GM13977 (cell line): ENCODE measurements at places on chromosomes 1 and 21.

GRCh38 chr1:109300650-109301151, 6.1 kb downstream of the MYBPHL start:
- no peak for DNase-seq

GRCh38 chr1:19153169-19153568, 56.9 kb downstream of the UBR4 start:
- DNase-seq, result no peak

- peak; percentile 86 for DNase-seq
These were observed 3.1 kb downstream of the SMIM1 start for GRCh38 chr1:3775490-3776230.

DNA sequence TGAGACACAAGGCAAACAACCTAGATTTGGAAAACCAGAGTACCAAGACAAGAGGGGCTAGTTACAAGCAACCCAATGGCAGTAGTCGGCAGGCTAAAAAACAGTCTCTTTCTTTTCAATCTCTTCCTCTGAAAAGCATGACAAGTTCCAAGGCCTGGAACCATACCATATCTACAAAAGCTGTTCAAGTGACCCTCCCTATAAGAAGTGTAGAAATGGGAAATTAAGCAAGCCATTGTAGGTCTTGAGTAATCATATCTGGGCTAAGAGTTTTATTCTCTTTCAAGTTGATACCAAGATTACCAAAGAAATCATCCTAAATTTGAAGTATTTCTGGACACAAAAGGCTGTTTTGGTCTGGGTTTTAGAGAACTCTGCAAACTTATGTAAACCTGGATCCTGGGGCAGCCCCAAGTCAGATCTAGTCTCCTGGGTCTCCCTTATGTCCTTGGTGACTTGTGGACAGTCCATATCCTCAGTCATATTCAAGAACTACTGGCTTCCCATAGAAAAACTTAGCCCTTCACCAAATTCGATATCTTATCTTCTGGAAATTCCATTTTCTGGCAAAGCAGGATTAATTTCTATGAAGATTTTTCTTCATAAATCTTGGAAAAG, 24.7 kb downstream of the FMO3 start:
- no peak for DNase-seq

DNA sequence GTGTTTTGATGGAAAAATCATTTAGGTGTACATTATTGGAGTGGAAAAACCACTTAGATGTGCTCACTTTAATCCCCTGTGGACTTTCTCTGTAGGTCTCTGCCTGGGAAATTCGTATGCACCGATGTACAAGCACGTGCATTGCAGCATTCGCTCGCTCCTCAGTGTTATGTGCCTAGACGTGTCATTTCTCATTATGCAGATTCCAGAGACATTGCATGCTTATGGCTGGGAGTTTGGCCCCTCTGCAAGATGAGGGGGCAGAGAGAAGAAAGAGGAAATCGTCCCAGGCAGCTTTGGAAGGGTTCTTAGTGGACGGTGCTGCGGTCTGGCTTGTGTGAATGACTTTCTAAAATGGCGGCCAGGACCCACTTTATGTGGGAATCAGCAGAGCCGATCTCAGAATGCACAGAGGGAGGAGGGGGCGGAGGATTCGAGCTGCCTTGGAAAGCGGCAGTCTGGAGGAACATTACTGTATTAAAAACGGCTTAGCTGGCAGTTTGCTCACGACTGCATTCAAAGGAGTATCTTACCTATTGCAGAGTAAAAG, 2.3 kb downstream of the SPEN start:
- DNase-seq, result no peak

GRCh38 chr1:194227161-194227560, 1040.7 kb upstream of the B3GALT2 start:
- no peak for DNase-seq

- DNase-seq, result no peak
These were observed 28.6 kb upstream of the PRSS38 start for GRCh38 chr1:227786673-227787512.

DNA sequence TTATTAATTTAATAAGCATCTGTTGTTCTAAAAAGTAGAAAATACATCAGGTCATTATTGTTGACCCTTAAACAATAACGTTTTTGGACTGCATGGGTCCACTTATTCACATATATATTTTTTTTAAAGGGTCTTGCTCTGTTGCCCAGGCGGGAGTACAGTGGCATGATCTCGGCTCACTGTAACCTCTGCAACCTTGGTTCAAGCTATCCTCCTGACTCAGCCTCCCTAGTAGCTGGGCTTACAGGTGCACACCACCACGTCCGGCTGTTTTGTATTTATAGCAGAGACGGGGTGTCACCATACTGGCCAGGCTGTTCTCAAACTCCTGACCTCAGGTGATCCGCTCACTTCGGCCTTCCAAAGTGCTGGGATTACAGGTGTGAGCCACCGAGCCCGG, 53.0 kb downstream of the DAP3 start:
- DNase-seq, result no peak

- DNase-seq, result peak; percentile 65
These were observed 65.5 kb downstream of the NID1 start for GRCh38 chr1:235999259-235999925.

GRCh38 chr1:17645068-17645911, 105.8 kb downstream of the ARHGEF10L start:
- no peak for DNase-seq

DNA sequence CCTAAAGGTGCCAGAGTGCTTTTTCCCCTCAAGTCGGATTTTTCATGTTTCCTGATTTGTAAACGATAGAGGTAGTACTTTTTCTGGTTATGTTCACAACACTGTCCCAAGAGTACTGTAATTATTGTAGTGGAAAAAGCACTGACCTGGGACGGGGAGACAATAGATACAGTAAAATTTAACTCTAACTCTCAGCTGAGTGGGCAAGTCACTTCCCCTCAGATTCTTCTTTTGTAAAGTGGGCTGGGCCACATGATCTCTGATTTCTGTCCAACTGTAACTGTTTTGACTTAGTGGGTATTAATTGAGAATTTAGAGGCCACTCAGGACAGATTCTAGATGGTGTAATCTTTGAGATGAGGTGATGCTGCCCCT, 19.1 kb downstream of the MARCKSL1 start:
- no peak for DNase-seq

DNA sequence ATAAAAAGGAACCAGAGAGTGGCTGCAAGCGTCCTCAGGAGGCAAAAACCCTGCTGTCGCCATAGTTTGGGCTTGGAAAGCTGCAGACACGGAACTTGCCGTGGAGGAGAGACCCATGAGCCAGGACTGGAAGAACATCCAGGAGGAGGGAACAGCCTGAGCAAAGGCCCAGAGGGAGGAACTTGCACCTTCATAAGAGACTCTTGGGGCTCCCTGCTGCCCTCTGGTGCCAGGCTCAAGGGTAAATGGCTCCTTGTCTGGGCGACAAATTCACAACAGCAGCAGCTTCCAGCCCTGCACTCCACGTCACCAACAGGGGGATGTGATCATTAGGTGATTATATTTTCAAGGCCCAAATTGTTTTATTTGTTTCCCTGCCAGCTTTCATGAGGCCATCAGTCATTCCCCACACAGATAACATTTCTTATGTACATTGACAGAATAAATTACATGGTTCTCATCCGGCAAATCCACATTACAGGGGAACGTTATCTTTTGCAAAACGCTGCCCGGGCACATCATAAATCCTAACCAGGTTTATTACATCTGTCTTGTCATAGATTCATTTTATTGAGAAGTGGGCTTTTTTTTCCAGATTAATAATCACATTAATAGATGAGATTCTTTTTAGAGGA, 143.0 kb upstream of the GRIK3 start:
- DNase-seq, result peak; percentile 32

GRCh38 chr1:168833801-168834224, 104.8 kb upstream of the DPT start:
- DNase-seq, result no peak

DNA sequence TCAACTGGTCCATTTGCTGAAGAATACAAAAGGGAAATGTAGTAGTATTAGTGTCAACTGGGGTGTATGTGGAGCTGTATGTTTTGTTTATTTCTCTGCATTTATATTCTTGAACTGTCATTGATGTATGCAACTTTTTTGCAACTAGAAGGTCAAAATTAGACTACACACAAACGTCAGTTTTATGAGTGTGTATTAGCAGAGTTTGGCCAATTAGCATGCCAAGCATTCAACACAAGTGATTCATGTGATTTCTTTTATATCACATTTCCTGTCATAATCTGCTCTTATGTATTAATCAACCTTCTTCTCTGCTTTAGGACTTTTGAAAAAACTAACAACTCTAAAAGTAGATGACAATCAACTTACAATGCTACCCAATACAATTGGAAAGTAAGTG, 211.1 kb downstream of the LRRC40 start:
- DNase-seq, result no peak

GRCh38 chr1:186207391-186208085, 167.5 kb downstream of the TPR start:
- no peak for DNase-seq

DNA sequence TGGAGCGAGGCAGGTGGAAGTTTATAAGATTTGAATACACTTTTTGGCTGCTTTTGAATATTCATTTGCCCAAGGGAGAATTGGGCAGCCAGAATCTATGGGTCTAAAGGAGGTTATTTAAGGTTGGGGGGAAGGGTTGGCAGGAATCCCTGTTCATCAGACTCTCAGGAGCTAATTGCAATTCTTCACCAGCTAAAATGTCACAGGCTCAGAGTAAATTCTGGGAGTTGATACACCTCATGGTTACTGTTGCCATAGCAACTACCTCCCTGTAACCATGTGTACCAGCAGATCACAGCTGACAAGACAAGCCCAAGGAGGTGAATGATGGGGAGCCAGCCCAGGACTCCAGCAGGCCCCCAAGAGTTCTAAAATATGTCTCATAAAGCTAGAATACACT, 75.5 kb downstream of the CAMK2N1 start:
- DNase-seq, result no peak

- DNase-seq, result no peak
These were observed 124.7 kb downstream of the SYT2 start for GRCh38 chr1:202585590-202585933.

DNA sequence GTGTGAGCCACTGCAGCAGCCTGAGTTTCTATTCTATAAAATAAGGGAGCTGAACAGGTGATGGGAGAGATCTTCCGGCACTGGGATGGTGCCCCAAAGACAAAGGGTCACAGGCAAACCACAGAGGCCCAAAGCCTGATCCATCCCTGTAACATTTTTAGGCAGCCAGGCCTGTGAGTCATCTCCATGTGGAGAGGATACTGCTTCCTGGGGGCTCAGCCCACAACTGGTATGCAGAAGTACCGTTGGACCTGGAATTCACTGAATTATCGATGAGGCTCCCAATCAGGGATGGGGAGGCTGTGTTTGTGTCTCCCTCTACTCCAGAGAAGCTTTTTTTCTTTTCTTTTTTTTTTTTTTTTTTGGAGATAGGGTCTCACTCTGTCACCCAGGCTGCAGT, 48.8 kb upstream of the WASF2 start:
- DNase-seq, result no peak

DNA sequence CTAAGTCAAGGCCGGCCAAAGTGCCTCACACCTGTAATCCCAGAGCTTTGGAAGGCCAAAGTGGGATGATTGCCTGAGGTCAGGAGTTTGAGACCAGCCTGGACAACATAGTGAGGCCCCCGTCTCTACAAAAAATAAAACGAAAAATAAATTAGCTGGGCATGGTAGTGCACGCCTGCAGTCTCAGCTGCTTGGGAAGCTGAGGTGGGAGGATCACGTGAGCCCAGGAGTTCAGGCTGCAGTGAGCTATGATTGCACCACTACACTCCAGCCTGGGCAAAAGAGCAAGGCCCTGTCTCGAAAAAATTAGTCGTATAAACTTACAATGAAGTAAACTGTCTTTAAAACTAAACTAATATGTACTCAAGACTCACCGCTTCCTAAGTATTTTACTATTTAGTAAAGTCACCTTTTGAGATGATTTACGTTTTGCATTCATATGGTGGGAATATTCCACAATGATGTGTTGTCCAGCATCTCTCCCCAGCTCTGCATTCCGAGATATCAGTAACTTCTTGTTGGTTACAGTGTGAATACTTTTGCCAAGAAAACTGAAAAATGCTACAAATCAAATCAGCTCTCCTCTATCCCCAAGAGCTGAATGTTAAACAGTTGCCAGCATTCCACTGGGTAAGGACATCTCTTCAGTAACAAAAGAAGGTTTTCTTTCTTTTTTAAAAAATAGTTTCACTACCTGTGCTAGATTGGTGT, 84.9 kb upstream of the C21orf91 start:
- DNase-seq, result no peak

- peak; percentile 77 for DNase-seq
These were observed 10.0 kb downstream of the TPM3 start for GRCh38 chr1:154181944-154182343.

GRCh38 chr1:191969290-191969689, 189.0 kb upstream of the RGS18 start:
- DNase-seq, result no peak

- peak; percentile 40 for DNase-seq
These were observed 224.7 kb upstream of the GJB5 start for GRCh38 chr1:34529935-34530859.

DNA sequence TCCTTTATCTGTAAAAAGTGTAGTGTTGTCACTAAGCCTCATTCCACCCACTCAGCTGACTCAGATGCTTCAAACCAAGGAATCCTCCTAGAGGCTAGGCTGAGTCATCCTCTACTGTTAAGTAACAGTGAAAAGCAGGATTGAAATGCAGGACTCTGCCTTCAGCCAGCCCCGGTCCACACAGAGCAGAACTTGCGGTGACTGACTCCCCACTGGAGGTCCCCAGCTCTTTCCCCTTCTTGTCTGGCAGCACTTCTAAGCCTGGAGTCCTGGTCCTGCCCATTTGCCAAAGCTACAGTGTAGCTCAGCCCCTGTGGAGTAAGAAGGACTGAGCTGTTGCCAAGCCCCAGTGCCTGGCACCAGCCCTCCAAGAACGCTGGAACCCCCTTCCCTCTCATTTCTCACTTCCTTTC, 1.7 kb downstream of the RAB7B start:
- DNase-seq, result no peak

- DNase-seq, result no peak
These were observed 151.0 kb downstream of the FMN2 start for GRCh38 chr1:240242601-240243144.

GRCh38 chr1:204258213-204259115, 44.7 kb upstream of the GOLT1A start:
- peak; percentile 68 for DNase-seq

- no peak for DNase-seq
These were observed 398.3 kb upstream of the POU3F1 start for GRCh38 chr1:38444770-38445442.

- no peak for DNase-seq
These were observed 188.9 kb upstream of the MAP1LC3C start for GRCh38 chr1:242187816-242188215.

DNA sequence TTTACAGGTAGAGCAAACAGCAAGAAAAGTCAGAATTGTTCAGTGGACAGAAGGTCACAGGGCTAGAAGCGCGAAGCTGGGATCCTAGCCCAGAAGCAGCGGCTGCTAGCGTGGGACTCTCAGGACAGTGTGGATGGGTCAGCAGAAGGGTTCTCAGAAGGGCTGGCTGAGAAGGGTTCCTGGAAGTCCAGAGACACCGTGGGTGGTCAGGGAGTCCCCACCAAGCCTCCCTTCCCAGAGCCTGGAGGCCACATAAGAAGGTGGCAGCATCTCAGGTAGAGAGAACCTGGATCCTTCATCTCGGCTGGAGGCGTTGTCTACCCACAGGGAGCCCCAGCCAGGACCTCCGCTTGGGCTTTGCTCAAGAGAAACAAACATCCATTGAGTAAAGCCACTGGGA, 696.3 kb downstream of the PTPRU start:
- no peak for DNase-seq

- no peak for DNase-seq
These were observed 198.6 kb downstream of the NCAM2 start for GRCh38 chr21:21196848-21197247.

GRCh38 chr1:247096544-247096943, 7.6 kb downstream of the ZNF669 start:
- DNase-seq, result no peak

- DNase-seq, result no peak
These were observed 368.5 kb downstream of the RPS6KC1 start for GRCh38 chr1:213419401-213420030.
